ENCODE measurements at places on chromosomes 7 and 10.
A peak's percentile ranks its signal among the peaks of the same experiment; 100 is the strongest.

DNA sequence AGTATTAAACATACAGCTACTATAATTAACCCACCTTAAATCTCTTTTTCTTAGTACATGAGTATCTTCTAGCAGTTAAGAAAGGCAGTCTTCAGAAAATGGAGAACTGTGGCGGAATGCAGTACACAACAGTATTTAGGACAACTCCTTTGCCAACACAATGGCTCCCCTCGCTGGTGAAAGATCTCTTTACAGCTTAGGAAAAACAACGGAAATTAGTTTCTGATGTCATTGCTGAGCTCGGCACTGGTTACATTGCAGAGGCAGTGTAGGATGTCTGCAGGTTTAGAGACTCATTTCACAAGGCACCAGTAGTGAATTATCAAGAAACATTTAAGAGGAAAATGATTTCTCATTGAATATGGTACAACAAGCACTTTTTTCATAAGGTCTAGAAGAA lies 43.4 kb downstream of the GLRX3 start:
- peak; percentile 18 for DNase-seq

- DNase-seq, result peak; percentile 68
Measured at GRCh38 chr7:18689551-18689950, 194.0 kb downstream of the HDAC9 start.

- DNase-seq, result no peak
Measured at GRCh38 chr10:121080281-121080891, 229.2 kb downstream of the WDR11 start.

GRCh38 chr7:31475368-31475767 lies 38.5 kb upstream of the ITPRID1 start:
- DNase-seq, result no peak

GRCh38 chr10:101901340-101901739 lies 57.7 kb upstream of the KCNIP2 start:
- DNase-seq, result no peak

DNA sequence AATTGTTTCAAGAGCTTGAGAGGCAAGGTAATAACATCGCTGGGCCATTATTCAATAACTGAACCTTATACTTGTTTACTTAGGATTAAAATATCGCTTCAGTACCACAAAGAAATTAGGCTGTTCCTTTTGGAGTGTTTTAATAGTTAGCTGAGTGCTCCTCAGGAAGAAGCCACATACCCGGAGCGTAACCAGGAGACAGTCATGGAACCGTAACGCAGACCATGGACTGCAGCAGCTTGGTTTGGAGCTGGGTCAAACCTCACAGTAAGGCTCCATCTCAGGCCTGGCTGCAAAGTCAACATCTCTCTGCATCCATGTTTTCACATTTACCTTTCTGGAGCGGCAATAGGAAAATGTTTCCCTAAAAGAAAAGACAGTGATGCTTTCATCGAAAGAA lies 599.0 kb downstream of the TNS3 start:
- no peak for DNase-seq

DNA sequence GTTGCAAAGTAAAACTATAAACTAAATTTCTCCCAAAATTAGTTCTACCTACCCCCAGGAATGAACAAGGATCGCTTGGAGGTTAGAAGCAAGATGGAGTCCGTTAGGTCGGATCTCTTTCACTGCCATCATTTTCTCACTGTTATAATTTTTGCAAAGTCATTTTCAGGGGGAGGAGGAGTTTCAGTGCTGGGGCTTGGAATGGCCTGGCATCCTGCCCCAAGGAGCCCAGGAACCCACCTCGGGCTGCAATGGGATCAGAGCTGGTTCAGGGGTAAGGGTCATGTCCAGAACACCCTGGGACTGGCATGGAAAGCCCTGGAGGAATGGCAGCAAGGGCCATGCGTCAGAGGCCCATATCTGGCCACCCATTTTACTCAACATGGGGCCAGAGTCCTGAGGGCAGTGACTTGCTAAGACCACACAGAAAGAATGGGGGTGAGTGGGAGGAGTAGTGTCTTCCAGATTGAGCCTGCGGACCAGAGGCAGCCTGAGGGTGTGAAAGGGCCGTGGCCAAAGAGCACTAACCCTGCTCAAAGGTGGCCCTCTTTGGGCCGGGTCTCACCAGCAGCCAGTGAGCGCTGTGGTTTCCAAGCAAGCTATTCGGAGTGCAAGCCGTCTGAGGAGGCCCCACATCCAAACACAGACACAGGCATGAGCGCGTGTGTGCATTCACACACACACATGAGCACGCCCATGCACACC lies 31.8 kb downstream of the GPRIN2 start:
- DNase-seq, result no peak

DNA sequence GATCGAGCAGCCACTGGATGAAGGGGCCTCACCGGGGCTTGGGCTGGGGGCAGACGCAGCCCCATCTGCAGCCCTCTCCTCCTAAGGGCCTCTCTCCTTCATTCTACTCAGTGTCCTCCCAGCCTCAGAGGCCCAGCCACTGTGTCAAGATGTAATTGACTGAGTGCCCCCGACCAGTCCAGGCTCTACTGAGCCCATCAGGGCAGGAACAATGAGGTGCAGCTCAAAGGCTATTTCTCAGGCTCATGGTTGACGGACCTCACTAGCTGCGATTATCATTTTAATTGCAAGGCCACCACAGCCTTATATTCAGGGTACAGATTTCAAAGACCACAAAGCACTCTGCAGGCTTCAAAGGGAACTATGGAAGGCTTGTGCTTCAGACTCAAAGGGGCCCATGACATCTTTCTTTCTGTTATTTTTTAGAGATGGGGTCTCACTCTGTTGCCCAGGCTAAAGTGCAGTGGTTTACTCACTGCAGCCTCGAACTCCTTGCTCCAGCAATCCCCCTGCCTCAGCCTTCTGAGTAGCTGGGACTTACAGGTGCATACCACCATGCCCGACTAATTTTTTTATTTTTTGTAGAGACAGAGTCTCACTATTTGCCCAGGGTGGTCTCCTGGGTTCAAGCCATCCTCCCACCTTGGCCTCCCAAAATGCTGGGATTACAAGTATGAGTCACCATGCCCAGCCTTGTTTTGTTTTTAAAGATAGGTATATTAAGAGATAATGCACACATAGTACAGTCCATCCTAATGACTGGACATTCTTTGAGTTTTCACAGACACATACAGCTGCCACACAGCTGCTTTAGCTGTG lies 23.7 kb downstream of the SLC29A3 start:
- no peak for DNase-seq

- DNase-seq, result no peak
Measured at GRCh38 chr10:43264965-43265798, 1.7 kb downstream of the RASGEF1A start.

- no peak for DNase-seq
Measured at GRCh38 chr10:44854693-44855350, 56.3 kb upstream of the TMEM72 start.

DNA sequence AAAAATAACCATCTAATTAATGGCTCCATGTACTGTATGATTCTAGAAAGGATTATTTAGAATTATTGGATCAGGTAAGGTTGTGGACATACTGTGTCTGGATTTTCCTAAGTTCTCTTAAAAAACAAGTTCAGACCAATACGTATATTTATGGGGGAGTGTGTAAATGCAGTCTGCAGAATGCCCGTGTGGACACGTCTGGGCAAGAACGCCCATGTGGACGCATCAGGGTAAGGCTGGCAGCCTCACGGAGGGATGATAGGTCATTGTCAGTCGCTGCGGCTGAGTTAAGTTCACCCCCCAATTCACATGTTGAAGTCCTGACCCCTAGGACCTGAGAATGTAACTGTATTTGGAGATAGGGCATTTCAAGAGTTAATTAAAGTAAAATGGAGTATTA lies 160.0 kb upstream of the SHH start:
- DNase-seq, result no peak

GRCh38 chr7:157837561-157837960 lies 500.8 kb downstream of the DNAJB6 start:
- DNase-seq, result no peak

DNA sequence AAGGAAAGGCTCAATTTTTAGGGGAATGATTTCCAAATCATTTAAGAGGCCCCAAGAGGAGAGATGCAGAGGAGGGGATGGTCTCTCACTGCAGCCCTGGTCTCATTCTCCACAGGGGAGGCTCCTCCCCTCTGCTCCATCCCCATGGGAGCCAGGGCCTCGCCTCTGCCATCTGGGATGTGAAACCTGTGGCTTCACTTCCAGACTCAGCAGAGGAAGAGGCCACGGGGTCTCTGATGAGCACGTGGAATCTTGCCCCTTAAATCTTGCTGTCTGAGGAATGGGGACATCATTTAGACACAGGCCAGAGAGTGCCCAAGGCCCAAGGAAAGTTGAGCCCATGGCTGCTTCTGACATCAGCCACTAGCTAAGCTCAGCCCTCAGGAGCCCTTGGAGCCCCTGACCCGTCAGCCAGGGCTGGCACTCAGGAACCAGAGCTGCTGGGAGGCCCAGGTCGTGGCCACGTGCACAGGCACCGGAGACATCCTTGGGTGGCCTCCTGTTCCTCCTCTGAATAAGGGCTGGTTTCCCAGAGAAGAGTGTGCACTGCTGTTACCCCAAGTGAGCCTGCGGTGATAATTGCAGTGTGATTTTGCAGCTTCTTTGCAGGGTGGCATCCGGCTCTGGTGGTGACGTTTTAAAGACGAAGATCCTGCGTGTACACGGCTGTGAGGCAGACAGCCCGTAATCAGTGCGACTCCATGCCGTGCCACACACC lies 50.5 kb downstream of the VIPR2 start:
- no peak for DNase-seq

DNA sequence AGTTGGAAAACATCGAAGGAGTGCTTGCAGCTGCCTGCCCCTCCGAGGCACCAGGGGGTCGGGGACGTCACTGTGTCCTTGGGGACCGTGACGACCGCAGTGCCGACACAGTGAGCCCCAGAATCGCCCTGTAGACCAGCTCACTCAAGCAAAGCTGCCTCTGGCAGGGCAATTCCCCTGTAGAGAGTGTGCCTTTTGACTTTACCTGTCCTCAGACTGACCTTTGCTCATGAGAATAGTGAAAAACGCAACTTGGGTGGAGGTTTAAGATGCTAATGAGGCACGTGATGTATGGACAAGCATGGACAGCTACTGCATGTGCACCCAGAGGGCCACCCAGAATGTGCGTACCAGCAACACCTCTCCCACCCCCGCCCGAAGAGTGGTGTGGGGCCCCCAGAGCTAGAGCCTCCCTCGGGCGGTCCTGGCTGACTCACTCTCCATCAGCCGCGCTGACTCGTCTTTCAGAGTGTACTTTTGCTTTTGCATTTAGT lies 271.9 kb downstream of the ADARB2 start:
- DNase-seq, result no peak

- no peak for DNase-seq
Measured at GRCh38 chr7:11416641-11417458, 415.1 kb downstream of the THSD7A start.

- no peak for DNase-seq
Measured at GRCh38 chr10:7039859-7040258, 371.0 kb downstream of the SFMBT2 start.

GRCh38 chr10:103616705-103617601 lies 123.4 kb downstream of the NEURL1 start:
- peak; percentile 92 for DNase-seq

GRCh38 chr10:74854610-74855009 lies 28.2 kb downstream of the KAT6B start:
- DNase-seq, result no peak

- no peak for DNase-seq
Measured at GRCh38 chr10:29643771-29644501, 9.2 kb upstream of the SVIL start.

DNA sequence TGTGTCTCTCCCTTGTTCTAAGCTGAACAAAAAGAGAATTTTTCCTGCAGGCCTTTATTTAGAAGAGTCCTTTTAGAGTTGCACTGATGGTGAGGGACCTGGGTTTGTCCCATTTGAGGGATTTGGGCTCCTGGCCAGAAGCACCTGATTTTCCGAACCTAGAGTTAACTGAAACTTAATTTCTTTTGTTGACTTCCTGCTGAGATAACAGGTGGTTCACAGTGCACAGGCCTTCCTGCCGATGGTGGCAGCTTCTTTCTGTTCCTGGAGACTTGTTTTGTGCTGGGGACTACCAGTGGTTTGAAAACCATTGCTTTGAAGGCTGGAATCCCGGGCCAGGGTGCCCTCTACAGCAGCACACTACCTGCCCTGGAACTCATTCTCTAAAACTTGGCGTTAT lies 99.2 kb downstream of the SUGCT start:
- DNase-seq, result no peak

DNA sequence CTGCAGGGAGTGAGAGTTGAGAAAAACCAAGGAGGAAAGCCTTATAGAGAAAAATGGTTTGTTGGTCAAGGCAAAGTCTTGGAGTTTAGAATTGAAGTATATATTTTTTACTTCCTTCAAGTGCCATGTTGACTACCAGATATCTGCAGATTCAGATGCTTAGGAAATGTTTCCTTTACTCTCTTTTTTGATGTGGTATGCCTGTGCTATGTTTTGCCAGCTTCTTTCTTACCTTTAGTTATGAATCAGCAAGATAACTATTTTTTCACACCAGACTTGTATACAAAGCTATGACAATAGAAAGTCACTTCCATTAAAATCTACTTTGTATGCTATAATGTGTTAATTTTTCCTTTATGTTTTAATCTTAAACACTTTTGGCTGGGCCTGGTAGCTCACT lies 3.6 kb downstream of the R3HCC1L start:
- no peak for DNase-seq

GRCh38 chr7:116726713-116727431 lies 54.9 kb downstream of the MET start:
- DNase-seq, result no peak

- no peak for DNase-seq
Measured at GRCh38 chr10:45532480-45532879, 140.1 kb downstream of the ZFAND4 start.

DNA sequence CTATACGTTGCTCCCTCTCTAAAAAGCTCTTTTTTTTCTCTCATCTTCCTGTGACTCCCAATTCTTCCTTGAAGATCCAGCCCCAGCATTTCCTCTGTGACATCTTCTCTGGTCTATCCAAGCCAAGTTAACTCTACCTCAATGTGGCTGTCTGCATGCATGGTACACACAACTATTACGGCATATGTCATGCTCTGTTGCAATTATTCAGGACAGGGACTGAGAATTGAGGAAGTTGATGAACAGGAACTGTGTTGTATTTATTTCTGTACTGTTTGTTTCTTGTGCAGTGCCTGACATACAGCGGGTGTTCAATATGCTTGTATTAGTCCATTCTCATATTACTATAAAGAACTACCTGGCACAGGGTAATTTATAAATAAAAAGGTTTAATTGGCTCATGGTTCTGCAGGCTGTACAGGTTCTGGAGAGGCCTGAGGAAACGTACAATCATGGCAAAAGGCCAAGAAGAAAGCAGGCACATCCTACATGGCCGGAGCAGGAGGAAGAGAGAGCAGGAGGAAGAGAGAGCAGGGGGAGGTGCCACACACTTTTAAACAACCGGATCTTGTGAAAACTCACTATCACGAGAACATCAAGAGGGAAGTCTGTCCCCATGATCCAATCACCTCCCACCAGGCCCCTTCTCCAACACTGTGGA lies 6.3 kb downstream of the TRPV5 start:
- DNase-seq, result no peak

GRCh38 chr10:2081501-2081900 lies 344.2 kb upstream of the ADARB2 start:
- DNase-seq, result no peak

DNA sequence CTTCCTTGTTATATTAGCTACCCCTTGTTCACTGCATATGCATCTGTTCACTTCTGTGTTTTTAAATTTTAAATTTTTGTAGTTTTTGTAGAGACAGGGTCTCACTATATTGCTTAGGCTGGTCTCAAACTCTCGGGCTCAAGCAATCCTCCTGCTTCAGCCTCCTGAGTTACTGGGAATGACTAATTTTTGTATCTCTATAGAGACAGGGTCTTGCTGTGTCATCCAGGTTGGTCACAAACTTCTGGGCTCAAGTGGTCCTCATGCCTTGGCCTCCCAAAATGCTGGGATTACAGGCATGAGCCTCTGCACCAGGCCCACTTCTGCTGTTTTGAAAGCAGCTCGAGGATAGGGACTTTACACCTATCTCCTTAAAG lies 64.6 kb downstream of the PRTFDC1 start:
- no peak for DNase-seq

All from GM04503 (cell line).